H1 (cell line): ENCODE measurements at places on chromosomes 2 and 18. TPM values are rescaled to one million over a fixed set of nuclear protein-coding genes. Genes with fewer than 3 reads are reported as not detected.

- DNase-seq = no peak
- H3K4me1 ChIP-seq = no peaks in the 10 kb centered on the region
- no peak overlapping the region for H3K4me3 ChIP-seq
- no peaks in the 10 kb centered on the region for H3K36me3 ChIP-seq
- no peaks in the 10 kb centered on the region for H3K27me3 ChIP-seq
Observed at GRCh38 chr2:45288532-45289417, 279.5 kb upstream of the SIX2 start.

DNA sequence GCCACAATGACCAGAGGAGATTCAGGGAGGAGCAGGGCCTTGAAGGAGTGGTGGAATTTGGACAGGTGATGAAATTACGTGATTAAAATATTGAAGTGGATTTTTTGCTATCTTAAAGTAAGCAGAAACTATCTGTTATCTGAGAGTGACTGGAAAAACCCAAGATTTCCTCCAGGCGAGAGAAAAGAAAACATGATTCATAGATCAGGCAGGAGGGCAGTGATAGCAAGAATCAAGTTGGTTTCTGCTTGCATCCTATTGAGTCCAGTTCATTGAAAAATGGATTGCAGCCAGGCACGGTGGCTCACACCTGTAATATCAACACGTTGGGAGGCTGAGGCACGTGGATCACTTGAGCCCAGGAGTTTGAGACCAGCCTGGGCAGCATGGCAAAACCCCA, 127.8 kb downstream of the NXPH2 start:
- H3K36me3 ChIP-seq = no peaks in the 10 kb centered on the region
- peaks cover 14% of the 10 kb centered on the region for H3K4me1 ChIP-seq
- H3K27ac ChIP-seq = no peak overlapping the region
- no peak overlapping the region for H3K4me3 ChIP-seq

- H3K36me3 ChIP-seq = no peaks in the 10 kb centered on the region
- no peaks in the 10 kb centered on the region for H3K27me3 ChIP-seq
- H3K4me1 ChIP-seq = no peaks in the 10 kb centered on the region
- no peak for DNase-seq
- no peak overlapping the region for H3K27ac ChIP-seq
Observed at GRCh38 chr2:171855401-171855800, 38.6 kb downstream of the SLC25A12 start.

- no peak for DNase-seq
- no peaks in the 10 kb centered on the region for H3K27me3 ChIP-seq
- H3K4me1 ChIP-seq = peaks cover 4% of the 10 kb centered on the region; the same call in 1 of the 2 replicates
- H3K4me3 ChIP-seq = peak overlapping the region; percentile 88
- no peak overlapping the region for H3K27ac ChIP-seq
Observed at GRCh38 chr2:64751286-64752260, 97.9 kb upstream of the SERTAD2 start.

DNA sequence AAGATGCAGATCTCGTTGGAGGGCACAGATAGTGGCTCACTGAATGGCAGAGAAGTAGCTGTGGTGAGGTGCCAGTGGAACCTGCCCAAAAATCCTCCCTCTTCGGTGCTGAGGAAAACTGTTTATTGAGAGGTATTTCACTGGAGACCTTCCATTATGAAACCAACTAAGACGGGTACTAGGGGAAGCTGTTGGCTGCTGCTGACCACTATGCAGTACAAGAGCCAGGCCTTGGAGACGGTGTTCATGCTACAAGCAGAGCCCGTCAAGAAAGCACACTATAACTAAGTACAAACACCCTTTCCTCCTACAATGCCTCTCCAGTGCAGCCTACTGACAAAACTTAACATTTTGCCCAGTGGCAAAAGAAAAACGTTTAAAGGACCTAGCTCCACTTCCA, 4.6 kb downstream of the ARL5A start:
- no peak for DNase-seq
- no peaks in the 10 kb centered on the region for H3K36me3 ChIP-seq
- no peak overlapping the region for H3K4me3 ChIP-seq
- H3K27ac ChIP-seq = no peak overlapping the region

- no peaks in the 10 kb centered on the region for H3K27me3 ChIP-seq
- no peaks in the 10 kb centered on the region for H3K4me1 ChIP-seq
- H3K36me3 ChIP-seq = no peaks in the 10 kb centered on the region
- no peak for DNase-seq
Observed at GRCh38 chr2:149858901-149859634, 271.5 kb upstream of the MMADHC start.

DNA sequence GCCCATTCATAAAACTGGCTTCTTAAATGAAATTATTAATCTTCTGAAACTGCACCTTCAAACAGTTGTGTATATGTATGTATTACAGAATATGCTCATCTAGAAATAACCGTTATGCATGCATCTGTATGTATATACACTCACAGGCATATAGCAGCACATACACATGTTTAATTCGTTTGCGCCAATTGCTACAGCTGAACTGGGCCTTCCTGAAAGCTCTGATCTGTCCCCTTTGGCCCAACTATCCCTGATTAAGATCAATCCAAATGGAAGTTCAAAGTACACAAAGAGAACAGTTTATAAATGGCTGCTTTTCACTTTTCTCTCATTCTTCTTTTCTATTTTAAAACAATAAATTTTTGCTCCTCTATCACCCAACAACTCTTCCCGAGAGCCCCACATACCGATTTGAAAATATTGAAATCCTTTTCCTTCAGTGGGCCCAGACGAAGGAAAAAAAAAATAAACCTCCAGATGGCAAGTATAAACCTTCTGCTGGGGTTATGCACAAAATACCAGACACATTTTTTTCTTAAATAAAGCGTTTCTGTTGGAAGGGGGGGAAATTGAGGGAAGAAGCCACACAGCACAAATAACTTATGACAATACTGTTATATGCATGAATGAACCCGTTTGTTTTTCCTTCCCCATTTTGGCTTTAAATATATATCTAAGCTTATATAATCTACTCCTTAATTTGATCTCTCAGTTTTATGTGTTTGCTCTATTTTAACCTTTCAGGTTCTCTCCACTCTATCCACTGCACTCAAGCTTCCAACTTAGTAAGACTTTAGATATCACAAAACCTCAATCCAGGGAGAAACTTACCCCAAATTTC, 267.3 kb downstream of the TCF4 start:
- no peaks in the 10 kb centered on the region for H3K27me3 ChIP-seq
- H3K4me3 ChIP-seq = no peak overlapping the region
- peaks cover 3% of the 10 kb centered on the region; the same call in 1 of the 2 replicates for H3K4me1 ChIP-seq
- no peak overlapping the region for H3K27ac ChIP-seq
- H3K36me3 ChIP-seq = no peaks in the 10 kb centered on the region
- no peak for DNase-seq

GRCh38 chr2:3132466-3132865, 245.2 kb downstream of the EIPR1 start:
- H3K4me1 ChIP-seq = no peaks in the 10 kb centered on the region
- no peak overlapping the region for H3K27ac ChIP-seq
- H3K4me3 ChIP-seq = no peak overlapping the region

- no peaks in the 10 kb centered on the region for H3K27me3 ChIP-seq
- H3K4me3 ChIP-seq = peak overlapping the region; percentile 60
- no peaks in the 10 kb centered on the region for H3K36me3 ChIP-seq
- no peak for DNase-seq
- no peak overlapping the region for H3K27ac ChIP-seq
- no peaks in the 10 kb centered on the region; the same call in 1 of the 2 replicates for H3K4me1 ChIP-seq
Observed at GRCh38 chr2:179265082-179265510, 464 bp upstream of the SESTD1 start.

DNA sequence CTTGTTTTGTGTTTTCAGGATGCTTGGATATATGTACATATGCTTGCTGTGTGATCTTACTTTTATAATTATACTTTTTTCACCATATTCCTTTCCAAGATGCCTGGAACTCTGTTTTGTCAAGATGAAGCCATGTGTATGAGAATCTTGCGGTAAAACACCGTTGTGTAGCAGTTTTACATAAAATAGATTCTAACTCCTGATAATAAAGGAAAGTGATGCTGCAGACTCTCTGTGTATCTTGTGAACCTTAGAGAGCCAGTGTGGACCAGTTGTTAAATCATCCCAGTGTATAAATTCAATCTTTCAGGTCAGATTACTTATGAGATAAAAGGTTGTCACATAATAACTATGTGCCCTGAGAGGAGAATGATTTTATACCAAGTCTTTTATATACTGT, 12.5 kb upstream of the ITGA4 start:
- no peak overlapping the region for H3K4me3 ChIP-seq
- no peaks in the 10 kb centered on the region for H3K27me3 ChIP-seq
- H3K27ac ChIP-seq = no peak overlapping the region
- H3K36me3 ChIP-seq = no peaks in the 10 kb centered on the region

Gene MROH2A
- total RNA-seq = not detected in 2 replicates

- H3K27ac ChIP-seq = no peak overlapping the region
- no peak overlapping the region for H3K4me3 ChIP-seq
- no peaks in the 10 kb centered on the region for H3K27me3 ChIP-seq
- peaks cover 5% of the 10 kb centered on the region for H3K36me3 ChIP-seq
- no peak for DNase-seq
Observed at GRCh38 chr18:34857320-34857719, 147.2 kb downstream of the DTNA start.

Gene ALPP
- total RNA-seq = 0.15 TPM in 1 of 2 replicates, not detected in the other

GRCh38 chr2:19554520-19554919, 196.1 kb upstream of the OSR1 start:
- H3K4me1 ChIP-seq = no peaks in the 10 kb centered on the region
- no peak overlapping the region for H3K27ac ChIP-seq
- H3K36me3 ChIP-seq = no peaks in the 10 kb centered on the region
- no peak overlapping the region for H3K4me3 ChIP-seq
- DNase-seq = no peak
- no peaks in the 10 kb centered on the region for H3K27me3 ChIP-seq

Gene IL36A
- not detected in 2 replicates for total RNA-seq

Gene HTR2B
- total RNA-seq = not detected in 2 replicates

DNA sequence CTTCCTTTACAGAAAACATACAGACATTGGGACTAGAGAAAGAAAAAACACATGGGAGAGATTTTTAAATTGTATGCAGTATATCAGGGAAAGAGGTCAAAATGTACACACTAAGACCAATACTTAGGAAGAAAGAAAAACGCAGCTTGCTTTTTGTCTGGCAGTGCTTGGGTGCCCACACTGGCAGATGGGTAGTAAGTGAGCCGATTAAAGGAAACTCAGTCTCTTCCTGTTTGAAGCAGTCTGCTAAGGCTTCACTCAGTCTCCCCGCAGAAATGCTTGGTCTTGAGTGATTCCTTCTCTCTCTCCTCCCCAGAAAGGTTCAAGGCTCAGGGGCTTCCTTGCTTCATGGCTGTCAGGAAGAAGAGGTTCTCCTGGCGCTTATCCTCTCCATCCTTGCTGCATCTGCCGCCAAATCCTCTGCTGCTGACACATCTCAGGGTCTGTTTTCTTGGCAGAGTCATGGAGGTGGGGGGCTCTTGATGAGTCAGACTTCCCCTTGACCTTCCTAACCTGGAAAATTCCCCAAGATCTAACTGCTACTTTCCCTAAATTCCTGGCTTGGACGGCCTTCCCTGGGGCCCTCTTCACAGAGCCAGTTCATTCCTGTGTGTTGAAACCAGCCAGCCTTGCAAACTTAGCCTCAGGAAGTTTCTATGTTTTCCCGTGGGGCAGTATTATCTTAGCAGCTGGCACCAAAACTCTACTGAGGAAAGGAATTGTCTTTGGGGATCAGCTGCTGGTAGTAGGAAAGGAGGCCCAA, 10.5 kb upstream of the TMSB10 start:
- no peak overlapping the region for H3K27ac ChIP-seq
- peaks cover 5% of the 10 kb centered on the region for H3K4me1 ChIP-seq
- no peaks in the 10 kb centered on the region for H3K27me3 ChIP-seq
- H3K4me3 ChIP-seq = no peak overlapping the region

GRCh38 chr18:73235921-73236320, 368.1 kb upstream of the NETO1 start:
- no peak for DNase-seq
- H3K4me3 ChIP-seq = no peak overlapping the region
- H3K36me3 ChIP-seq = no peaks in the 10 kb centered on the region
- H3K27ac ChIP-seq = no peak overlapping the region
- no peaks in the 10 kb centered on the region for H3K4me1 ChIP-seq

GRCh38 chr2:119053700-119054436, 104.7 kb downstream of the C1QL2 start:
- no peak for DNase-seq
- H3K4me1 ChIP-seq = peaks cover 3% of the 10 kb centered on the region
- H3K27me3 ChIP-seq = no peaks in the 10 kb centered on the region
- H3K4me3 ChIP-seq = no peak overlapping the region

Gene SPC25
- 34.7 and 35.8 TPM in 2 replicates for total RNA-seq
